ENCODE measurements at places on chromosomes 12 and 14.

DNA sequence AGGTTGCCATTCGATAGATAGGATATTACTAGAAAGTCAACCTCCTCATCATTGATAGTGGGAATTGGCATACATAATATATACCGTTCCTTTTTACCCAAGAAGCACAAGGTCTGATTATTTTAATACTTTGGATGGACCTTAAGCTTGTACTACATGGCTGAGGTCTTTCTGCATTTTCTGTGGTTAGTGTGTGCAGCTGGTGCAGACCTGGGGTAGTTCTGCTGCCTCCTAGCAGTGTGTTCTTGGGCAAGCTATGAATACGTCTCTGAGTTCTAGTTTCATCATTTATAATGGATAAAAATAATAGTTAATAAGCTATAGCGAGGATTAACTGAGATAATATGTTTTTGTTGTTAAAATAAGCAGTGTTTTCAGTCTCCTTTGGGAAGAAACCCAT lies 2.2 kb downstream of the ZDHHC17 start:
- DNase-seq: no peak

DNA sequence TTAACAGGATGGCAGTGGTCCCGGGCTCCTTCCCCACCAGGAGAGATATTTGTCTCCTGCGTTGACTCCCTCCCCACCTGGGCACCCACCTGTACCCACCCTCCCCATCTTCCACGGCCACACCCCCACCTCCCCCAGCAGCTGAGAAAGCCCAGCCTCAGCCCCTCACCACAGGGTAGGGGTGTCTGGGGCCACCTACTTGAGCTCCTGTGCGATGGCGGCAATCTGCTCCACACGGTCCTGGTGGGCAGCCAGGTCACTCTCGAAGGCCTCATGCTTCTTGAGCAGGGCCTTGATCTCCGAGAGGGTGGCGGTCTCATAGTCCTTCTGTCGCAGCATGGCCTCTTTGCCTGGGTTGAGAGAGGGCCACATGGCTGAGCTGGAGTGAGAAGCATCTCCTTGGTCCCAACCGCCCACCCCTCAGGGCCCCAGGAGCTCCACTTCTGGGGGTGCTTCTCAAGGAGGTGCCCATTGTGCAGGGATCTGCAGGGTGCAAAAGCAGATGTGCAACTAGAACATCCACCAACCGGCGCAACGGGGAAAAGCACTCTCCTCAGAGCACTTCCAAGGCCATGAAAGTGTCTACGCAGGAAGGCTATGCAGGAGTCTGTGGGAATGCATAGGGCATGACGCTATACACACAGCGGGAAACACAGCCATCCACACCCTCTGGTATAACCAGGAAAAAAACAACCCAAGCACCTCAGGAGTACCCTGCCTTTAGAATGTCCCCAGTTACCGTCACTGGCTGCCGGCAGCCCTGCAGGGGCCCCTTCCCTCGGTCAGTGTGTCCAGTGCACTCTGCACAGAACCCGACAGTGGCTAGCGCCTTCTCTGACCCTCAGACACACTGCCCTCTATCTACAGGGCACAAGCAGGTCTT lies 92.6 kb upstream of the ZFP36L1 start:
- DNase-seq: no peak

GRCh38 chr14:36241183-36241582 lies 64.7 kb upstream of the PTCSC3 start:
- DNase-seq: no peak

DNA sequence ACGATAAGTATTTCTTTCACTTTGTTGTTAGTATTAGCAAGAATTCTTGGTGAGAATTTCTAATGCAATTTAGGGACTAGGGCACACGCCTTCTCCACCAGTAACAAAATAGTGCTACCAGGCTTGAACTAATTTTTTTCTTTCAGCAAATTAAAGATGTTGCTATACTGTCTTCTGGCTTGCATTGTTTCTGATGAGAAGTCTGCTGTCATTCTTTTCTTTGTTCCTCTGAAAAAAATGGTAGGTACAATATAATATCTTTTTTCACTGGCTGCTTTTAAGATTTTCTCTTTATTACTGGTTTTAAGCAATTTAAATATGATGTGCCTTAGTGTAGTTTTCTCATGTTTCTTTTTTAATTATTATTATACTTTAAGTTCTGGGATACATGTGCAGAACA lies 171.2 kb downstream of the PCNX1 start:
- no peak for DNase-seq

DNA sequence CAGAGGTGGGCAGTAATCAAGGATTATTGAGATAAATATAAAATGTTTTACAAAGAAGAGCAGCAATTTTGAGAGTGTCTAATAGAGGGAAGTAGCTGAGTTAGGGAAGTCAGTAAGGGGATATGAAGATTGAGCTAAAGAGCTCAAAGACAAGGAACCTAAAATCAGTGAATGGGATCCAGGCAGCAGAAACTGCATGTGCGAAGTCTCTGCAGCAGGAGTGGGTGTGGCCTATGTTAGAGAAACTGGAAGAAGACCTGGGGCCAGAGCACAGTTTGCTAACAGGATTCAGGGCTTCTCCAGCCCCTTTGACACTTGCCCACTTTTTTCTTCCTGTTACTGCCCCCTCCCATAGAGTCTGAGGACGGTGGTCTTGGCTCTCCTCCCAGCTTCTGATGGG lies 36.3 kb upstream of the PLXNC1 start:
- DNase-seq: no peak

- DNase-seq: no peak
Observed at GRCh38 chr14:34336501-34336900, 125.5 kb downstream of the SPTSSA start.

GRCh38 chr14:97224016-97224415 lies 426.8 kb downstream of the VRK1 start:
- no peak for DNase-seq

GRCh38 chr12:113462117-113462774 lies 9.4 kb downstream of the LHX5 start:
- DNase-seq: peak; percentile 75

GRCh38 chr12:121085506-121086353 lies 46.7 kb upstream of the OASL start:
- DNase-seq: no peak

GRCh38 chr14:59036134-59036533 lies 152.3 kb upstream of the DAAM1 start:
- no peak for DNase-seq

DNA sequence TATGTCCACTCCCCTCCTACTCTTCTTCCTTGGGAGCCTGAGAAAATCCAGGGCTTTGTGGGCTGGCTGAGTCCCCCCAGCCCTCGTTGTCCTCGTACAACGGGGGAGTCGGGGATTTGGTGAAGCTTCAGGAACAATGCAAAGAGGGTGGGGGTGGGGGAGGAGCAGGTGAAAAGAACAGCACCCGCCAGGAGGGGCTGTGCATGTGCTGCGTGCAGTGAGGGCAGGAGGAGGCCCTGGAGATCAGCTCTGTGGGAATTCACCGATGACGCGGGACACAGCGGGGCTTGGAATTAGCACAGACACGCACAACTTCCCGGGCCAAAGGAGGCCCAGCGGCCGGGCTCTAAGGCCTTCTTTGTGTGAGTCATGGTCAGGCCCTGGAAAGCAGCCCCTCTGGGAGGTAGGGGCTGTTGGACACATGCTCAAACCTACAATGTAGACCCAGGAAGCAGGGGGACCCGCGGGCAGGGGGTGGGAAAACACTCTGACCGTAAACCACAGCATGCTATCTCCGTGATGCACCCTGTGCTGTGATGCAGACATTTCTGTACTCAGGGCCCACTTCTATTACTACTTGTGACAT lies 32.8 kb downstream of the RBM19 start:
- DNase-seq: no peak

DNA sequence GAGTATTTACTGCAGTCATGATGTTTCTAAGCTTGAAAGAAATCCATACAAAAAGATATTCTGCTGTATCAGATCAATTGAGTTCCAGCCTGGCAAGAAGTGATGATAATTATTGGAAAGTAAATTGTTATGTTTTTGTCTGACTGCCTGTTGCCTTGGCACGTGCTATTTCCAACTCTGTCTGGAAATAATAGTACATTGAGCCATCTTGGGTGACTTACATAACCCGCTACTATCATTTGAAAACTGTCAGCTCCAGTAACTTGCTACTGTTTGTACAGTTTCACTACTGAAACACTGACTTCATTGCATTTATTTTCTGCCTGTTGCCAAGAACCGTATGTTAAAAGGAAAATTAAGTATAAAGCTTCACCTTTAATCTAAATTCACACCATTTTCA lies 318.6 kb downstream of the ITPR2 start:
- DNase-seq: no peak

DNA sequence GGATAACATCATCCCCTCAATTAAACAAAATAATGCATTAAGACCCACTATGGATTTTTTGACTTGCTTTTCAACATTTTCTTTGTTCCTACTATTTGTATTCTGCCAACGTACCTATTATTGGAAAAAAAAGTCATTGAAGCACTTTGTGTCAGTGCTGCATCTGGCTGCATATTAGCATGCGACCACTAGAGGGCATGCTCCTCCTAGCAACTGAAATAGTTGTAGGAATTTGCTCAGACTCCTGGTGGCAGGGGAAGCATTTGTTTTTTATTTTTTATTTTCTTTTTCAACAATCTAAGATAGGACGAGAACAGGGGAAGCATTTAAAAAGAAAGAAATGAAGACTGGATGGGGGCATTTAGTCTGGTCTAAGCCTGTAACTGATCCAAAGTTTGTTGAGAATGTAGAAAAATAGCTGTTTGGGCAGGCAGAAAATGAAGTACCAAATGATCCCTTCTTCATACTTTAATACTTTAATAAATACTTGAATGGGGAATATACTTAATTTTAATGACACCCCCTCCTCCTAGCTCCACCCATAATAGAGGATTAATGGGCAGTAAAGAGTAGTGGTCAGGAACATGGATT lies 14.5 kb upstream of the CLEC4A start:
- peak; percentile 79 for DNase-seq

- DNase-seq: no peak
Observed at GRCh38 chr14:29643433-29644211, 284.0 kb downstream of the PRKD1 start.

- DNase-seq: no peak
Observed at GRCh38 chr12:131133994-131134393, 180.3 kb downstream of the ADGRD1 start.

DNA sequence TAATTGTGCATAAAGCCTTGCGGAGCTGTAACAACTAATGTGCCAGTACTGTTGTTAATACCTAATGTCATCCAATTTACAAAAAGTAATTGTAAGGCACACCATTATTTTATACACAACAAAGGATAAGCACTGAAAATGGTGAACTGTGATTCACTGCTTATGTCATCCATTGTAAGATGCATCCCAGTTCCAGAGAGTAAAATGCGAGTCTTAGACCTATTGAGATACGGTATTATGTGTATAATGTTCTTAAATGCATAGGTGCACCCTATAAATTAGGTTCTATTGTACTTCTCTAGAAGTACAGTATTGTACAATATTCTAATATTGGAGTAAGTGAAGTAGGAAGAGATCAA lies 406 bp downstream of the PARP2 start:
- no peak for DNase-seq

DNA sequence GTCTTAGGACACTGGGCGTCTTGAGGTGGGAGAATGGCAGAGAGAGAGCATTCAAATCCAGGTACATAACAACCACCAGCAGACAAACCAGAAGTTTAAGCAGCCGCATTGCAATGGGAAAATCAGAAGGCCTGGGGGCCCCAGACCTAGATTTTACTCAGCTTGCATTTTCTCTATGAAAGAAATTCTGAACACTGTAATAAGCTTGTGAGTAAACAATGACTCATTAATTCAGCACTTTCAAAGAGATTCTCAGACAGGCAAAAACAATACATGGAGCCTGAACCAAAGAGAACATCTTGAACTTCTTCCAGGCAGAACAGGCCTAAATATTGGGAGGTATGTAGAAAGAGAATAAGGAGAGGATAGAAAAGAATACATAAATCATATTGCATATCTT lies 69.8 kb upstream of the IFNG-AS1 start:
- DNase-seq: no peak

- no peak for DNase-seq
Observed at GRCh38 chr14:65228436-65228835, 126.1 kb upstream of the MAX start.

GRCh38 chr12:124282287-124282686 lies 12.6 kb upstream of the RFLNA start:
- no peak for DNase-seq

- no peak for DNase-seq
Observed at GRCh38 chr12:34599530-34600513, 577.5 kb downstream of the ALG10 start.

DNA sequence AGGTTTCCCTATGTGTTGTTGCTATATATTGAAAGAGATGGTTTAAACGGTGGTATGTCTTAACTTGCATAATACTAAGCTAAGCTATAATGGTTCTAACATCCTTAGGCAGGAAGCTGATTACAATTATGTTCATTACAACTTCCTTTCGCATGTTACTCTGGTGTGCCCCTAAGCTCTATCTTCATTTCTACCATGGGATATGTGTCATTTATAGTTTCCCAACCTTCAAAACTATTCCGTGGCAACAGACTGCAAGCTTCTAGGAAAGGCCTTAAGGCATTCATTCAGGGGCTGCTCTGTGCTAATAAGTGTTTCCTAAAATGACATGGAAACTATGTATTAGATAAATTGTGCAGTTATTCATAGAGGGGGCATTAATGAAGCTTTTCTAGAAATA lies 294.6 kb downstream of the GXYLT1 start:
- no peak for DNase-seq

GRCh38 chr12:80269803-80270552 lies 170.6 kb downstream of the OTOGL start:
- DNase-seq: no peak

- DNase-seq: no peak
Observed at GRCh38 chr14:86604561-86604960, 1074.6 kb downstream of the FLRT2 start.

DNA sequence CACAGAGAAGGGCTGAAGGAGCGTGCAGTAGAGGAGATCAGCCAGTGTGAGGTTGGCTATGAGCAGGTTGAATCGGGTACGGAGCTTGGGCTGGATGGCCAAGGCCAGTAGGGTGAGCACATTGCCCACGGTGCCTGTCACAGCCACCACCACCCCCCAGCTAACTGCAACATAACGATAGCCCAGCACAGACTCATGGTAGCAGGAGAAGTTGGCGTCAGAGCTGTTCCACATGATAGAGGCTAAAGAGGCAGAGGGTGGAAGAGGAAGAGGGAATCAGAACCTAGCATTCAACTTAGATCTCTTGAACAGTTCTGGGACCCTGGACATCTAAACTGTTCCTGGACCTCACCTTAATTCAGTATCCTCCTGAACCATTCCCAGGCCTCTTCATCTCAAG lies 668 bp downstream of the GPR84 start:
- DNase-seq: no peak

DNA sequence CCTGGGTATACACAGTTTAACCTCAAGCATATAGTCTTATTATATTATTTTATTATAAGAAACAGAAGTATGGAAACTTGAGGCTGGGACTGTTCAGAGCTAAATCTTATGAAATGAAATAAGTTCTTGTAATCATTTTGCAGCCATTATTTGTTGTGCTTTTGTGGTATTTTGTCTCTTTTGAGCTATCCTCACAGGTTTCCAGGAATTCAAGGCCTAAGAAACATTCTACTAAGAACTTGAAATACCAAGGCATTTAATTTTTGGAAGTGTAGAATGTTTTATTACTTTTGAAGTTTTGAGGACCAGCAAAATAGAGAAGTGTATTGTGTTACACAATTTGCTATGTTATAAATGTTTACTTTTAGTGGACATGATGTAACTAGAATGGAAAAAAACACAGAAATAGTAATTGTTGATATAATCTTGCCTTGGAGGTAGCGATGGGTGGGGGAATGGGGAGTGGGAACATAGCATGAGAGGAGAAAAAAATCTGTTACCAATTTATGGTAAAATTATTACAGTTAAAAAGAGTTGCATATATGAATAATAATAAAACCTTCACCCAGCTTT lies 81.7 kb downstream of the CRADD start:
- DNase-seq: no peak
